ENCODE measurements at places on chromosomes 4 and X. TPM values are rescaled to one million over a fixed set of nuclear protein-coding genes. Genes with fewer than 3 reads are reported as not detected.

Gene TENT5D
- polyA plus RNA-seq: not detected

Gene USP26
- polyA plus RNA-seq: not detected

Gene IDH3G
- 107 TPM for polyA plus RNA-seq

Gene NUDT11
- polyA plus RNA-seq: 7.6 TPM

Gene USP17L11
- not detected for polyA plus RNA-seq

Gene HS6ST2
- 0.18 TPM for polyA plus RNA-seq

Gene SLC25A14
- polyA plus RNA-seq: 21.7 TPM

Gene CCNQ
- 44.5 TPM for polyA plus RNA-seq

Gene SERPINA7
- polyA plus RNA-seq: not detected

Gene PLXNB3
- polyA plus RNA-seq: 13.8 TPM

Gene FGG
- polyA plus RNA-seq: not detected

Gene SAT1
- polyA plus RNA-seq: 176 TPM

DNA sequence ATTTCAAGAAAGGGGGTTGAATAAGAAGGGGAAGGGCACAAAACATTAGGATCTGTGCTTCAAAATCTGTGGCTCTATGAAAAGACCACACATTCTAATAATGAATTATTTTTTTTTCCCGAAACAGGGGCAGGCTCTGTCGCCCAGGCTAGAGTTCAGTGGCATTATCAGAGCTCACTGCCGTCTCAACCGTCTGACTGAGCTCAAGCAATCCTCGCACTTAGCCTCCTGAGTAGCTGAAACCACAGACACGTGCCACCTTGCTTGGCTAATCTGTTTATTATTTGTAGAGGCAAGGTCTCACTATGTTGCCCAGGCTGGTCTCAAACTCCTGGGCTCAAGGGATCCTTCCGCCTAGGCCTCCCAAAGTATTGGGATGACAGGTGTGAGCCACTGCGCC, 33.4 kb downstream of the ACSL1 start:
- no peaks in the 10 kb centered on the region for H3K27me3 ChIP-seq
- peaks cover 1% of the 10 kb centered on the region for H3K36me3 ChIP-seq
- H3K4me3 ChIP-seq: no peak overlapping the region
- peaks cover 4% of the 10 kb centered on the region for H3K4me1 ChIP-seq

- H3K27me3 ChIP-seq: no peaks in the 10 kb centered on the region
- no peaks in the 10 kb centered on the region for H3K4me1 ChIP-seq
- no peak overlapping the region for H3K27ac ChIP-seq
- H3K36me3 ChIP-seq: no peaks in the 10 kb centered on the region
Observed at GRCh38 chr4:82124932-82125786, 248.6 kb downstream of the HNRNPD start.

GRCh38 chr4:1910643-1911042, 39.5 kb downstream of the NSD2 start:
- peak; percentile 61 for DNase-seq
- H3K4me3 ChIP-seq: no peak overlapping the region
- no peak overlapping the region for H3K27ac ChIP-seq
- H3K4me1 ChIP-seq: no peaks in the 10 kb centered on the region

DNA sequence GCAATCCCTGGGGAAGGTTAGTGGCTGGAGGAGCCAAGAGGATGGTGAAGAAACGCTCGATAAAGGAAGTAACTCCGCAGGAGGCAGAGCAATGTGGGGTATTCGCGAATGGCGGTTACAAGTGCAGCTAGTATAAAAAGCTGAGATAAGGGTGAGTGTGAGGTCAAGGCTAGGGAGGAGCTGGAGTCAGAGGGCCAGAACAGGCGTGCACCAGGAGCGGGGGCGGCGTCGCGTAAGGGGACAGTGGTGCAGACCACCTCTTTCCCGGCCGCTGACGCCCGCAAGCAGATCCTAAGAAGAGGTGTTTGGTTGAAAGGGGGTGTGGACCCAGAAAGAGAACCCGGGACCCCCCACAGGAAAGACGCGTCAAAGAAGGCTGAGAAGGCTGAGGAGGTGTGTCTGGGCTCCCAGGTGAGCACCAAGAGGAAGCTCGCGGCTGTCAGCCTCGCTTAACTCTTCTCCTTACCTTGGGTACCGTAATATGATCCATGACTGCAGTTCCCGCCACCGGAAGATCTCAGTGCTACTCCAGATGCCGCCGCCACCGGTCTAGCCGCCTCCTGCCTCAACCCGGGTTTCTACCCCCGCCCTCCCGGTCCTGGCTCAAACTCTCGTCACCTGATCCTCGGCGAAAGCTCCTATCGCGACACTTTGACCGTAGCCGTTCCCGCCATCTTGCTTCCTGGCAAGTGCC, at the start of gene MTMR8:
Gene MTMR8 (minus strand): TSS at position 579 of the 694 bp plus-strand sequence. CDS start 89 bp downstream, at position 490.
- no peak within 1 kb of the TSS for H3K27ac ChIP-seq
- H3K4me3 ChIP-seq: peak within 1 kb of the TSS; percentile 62
- H3K27me3 ChIP-seq: no peaks in the 10 kb centered on the region
- DNase-seq: peak; percentile 75

DNA sequence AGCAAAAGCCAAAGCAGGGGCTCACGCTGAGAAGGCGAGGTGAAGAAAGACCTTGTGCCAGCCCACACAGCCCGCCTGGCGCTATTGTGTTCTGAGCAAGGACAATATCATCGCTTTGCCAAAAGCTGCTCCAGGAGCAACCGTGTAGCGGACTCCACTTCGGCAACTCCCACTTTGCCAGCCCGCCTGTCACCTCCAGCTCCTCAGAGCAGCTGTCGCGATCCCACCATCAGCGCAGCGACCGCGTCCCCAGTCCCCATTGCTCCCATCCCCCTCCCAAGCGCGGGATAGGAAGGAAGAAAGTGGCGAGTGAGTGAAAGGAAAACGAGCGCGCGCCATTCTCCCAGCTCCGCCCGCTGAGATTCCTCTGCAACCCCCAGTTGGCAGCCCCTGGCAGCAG, 759 bp downstream of the ZC4H2 start:
- no peaks in the 10 kb centered on the region for H3K27me3 ChIP-seq
- peak; percentile 46 for DNase-seq
- H3K4me3 ChIP-seq: peak overlapping the region; percentile 58

GRCh38 chr4:130524057-130524456, 1428.1 kb downstream of the C4orf33 start:
- no peaks in the 10 kb centered on the region for H3K27me3 ChIP-seq
- no peaks in the 10 kb centered on the region for H3K4me1 ChIP-seq
- H3K27ac ChIP-seq: no peak overlapping the region

GRCh38 chr4:8303485-8304281, 34.1 kb downstream of the HTRA3 start:
- no peaks in the 10 kb centered on the region for H3K36me3 ChIP-seq
- no peaks in the 10 kb centered on the region for H3K27me3 ChIP-seq
- no peak for DNase-seq

DNA sequence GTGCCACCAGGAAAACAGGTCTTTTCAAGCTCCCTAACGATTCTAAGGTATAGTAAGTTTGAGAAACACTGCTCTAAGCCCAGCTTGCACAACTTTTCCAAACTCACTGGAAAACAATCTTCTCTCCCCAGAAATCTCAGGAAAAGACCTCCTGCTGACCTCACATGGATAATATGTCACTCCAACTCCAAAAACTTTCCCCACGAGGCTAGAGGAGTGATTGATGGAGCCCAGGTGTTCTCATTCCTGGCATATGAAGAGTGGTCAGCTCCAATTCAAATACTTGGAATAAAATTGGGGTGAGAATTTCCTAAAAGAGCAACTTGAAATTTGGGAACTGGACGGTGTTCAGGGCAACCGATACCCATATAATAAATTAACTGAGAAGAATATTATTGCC, 299.9 kb downstream of the PPP4R3C start:
- DNase-seq: no peak
- no peaks in the 10 kb centered on the region for H3K4me1 ChIP-seq
- H3K27ac ChIP-seq: no peak overlapping the region
- no peak overlapping the region for H3K4me3 ChIP-seq

GRCh38 chr4:170853422-170854021, 763.8 kb upstream of the AADAT start:
- H3K4me1 ChIP-seq: no peaks in the 10 kb centered on the region
- H3K36me3 ChIP-seq: no peaks in the 10 kb centered on the region
- no peak overlapping the region for H3K27ac ChIP-seq
- H3K27me3 ChIP-seq: no peaks in the 10 kb centered on the region
- peak; percentile 33 for DNase-seq
- no peak overlapping the region for H3K4me3 ChIP-seq

- DNase-seq: no peak
- no peak overlapping the region for H3K4me3 ChIP-seq
- no peaks in the 10 kb centered on the region for H3K27me3 ChIP-seq
- peak overlapping the region; percentile 77 for H3K27ac ChIP-seq
Observed at GRCh38 chr4:77010841-77011354, 61.3 kb downstream of the SEPTIN11 start.

DNA sequence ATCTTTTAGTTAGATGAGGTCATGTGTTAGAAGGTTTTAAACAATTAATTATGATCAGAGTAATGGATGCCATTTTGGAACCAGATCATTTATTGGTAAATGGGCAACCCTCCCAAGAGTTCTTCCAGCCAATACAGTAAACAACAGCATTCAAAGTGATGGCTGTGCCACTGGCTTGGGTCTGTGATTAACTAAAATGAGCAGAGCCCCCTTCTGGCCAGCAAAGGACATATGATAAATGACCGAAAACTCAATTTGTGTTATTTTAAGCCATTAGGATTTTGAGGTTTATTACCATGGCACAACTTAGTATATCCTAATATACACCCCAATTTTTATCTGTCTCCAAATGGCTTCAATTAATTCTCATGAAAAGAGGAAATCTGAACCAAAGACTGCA, 90.8 kb upstream of the NPFFR2 start:
- no peak overlapping the region for H3K27ac ChIP-seq
- H3K4me3 ChIP-seq: no peak overlapping the region
- DNase-seq: peak; percentile 17
- H3K36me3 ChIP-seq: no peaks in the 10 kb centered on the region
- H3K4me1 ChIP-seq: no peaks in the 10 kb centered on the region

- H3K27me3 ChIP-seq: no peaks in the 10 kb centered on the region
- no peaks in the 10 kb centered on the region for H3K36me3 ChIP-seq
- no peak for DNase-seq
- no peak overlapping the region for H3K4me3 ChIP-seq
- no peak overlapping the region for H3K27ac ChIP-seq
- H3K4me1 ChIP-seq: no peaks in the 10 kb centered on the region
Observed at GRCh38 chrX:11952176-11952720, 186.0 kb upstream of the FRMPD4 start.

GRCh38 chrX:3763111-3763510, 49.7 kb upstream of the PRKX start:
- H3K4me1 ChIP-seq: no peaks in the 10 kb centered on the region
- no peak overlapping the region for H3K4me3 ChIP-seq
- no peak for DNase-seq
- no peak overlapping the region for H3K27ac ChIP-seq
- H3K36me3 ChIP-seq: no peaks in the 10 kb centered on the region

- H3K27ac ChIP-seq: no peak overlapping the region
- H3K4me3 ChIP-seq: no peak overlapping the region
- no peaks in the 10 kb centered on the region for H3K27me3 ChIP-seq
- no peaks in the 10 kb centered on the region for H3K36me3 ChIP-seq
- no peaks in the 10 kb centered on the region for H3K4me1 ChIP-seq
Observed at GRCh38 chrX:133813971-133814370, 171.4 kb downstream of the GPC3 start.

GRCh38 chr4:174739576-174739975, 89.5 kb downstream of the GLRA3 start:
- H3K4me1 ChIP-seq: no peaks in the 10 kb centered on the region
- H3K27me3 ChIP-seq: no peaks in the 10 kb centered on the region
- no peak overlapping the region for H3K4me3 ChIP-seq
- no peaks in the 10 kb centered on the region for H3K36me3 ChIP-seq

GRCh38 chr4:119664168-119664907, 35.7 kb upstream of the PDE5A start:
- H3K27ac ChIP-seq: no peak overlapping the region
- H3K4me1 ChIP-seq: peaks cover 4% of the 10 kb centered on the region
- DNase-seq: no peak
- H3K4me3 ChIP-seq: no peak overlapping the region

GRCh38 chr4:164779080-164779479, 25.1 kb downstream of the SMIM31 start:
- H3K27ac ChIP-seq: no peak overlapping the region
- no peak for DNase-seq
- peaks cover 9% of the 10 kb centered on the region for H3K27me3 ChIP-seq
- H3K4me1 ChIP-seq: no peaks in the 10 kb centered on the region
- H3K36me3 ChIP-seq: no peaks in the 10 kb centered on the region

- H3K27me3 ChIP-seq: peaks cover 9% of the 10 kb centered on the region
- peak; percentile 89 for DNase-seq
- peaks cover 3% of the 10 kb centered on the region for H3K36me3 ChIP-seq
- peak within 1 kb of the TSS; percentile 51 for H3K27ac ChIP-seq
- peak within 1 kb of the TSS; percentile 67 for H3K4me3 ChIP-seq
Observed at GRCh38 chrX:47650164-47651042, at the start of gene ELK1. TSS of gene ELK1 (minus strand) at chrX:47650563. CDS start at chrX:47641441, 9,122 bp downstream.

DNA sequence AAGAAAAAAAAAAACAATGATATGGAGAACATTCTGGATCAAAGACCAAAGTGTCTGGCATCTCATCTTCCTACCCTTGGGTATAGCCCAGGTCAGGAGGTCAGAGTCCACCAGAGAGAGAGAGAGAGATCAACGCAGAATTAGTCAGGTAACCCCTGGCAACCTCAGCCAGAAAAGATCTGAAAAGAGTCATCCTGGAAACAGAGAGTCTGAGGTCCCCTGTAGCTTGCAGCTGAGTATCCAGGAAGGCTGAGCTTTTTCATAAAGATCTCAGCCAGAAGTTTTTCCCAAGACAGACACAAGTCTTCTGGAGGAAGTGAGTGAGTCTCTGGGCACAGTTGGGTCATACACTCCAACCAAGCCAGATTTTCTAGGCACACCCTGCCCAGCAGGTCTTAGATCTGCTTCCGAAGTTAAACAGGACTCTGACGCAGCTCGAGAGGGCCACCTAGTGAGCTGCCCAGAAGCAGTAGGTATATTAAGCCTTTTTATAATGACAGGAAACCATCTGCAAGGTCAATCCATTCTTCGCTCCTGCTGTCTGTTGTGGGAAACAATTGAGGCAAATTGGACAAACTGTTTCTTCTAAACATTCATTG, 35.7 kb downstream of the ACE2 start:
- no peak overlapping the region for H3K27ac ChIP-seq
- H3K36me3 ChIP-seq: no peaks in the 10 kb centered on the region
- no peak overlapping the region for H3K4me3 ChIP-seq

- H3K4me3 ChIP-seq: no peak overlapping the region
- peaks cover 55% of the 10 kb centered on the region for H3K4me1 ChIP-seq
- no peaks in the 10 kb centered on the region for H3K27me3 ChIP-seq
Observed at GRCh38 chr4:38668203-38668971, 4.4 kb downstream of the KLF3 start.

DNA sequence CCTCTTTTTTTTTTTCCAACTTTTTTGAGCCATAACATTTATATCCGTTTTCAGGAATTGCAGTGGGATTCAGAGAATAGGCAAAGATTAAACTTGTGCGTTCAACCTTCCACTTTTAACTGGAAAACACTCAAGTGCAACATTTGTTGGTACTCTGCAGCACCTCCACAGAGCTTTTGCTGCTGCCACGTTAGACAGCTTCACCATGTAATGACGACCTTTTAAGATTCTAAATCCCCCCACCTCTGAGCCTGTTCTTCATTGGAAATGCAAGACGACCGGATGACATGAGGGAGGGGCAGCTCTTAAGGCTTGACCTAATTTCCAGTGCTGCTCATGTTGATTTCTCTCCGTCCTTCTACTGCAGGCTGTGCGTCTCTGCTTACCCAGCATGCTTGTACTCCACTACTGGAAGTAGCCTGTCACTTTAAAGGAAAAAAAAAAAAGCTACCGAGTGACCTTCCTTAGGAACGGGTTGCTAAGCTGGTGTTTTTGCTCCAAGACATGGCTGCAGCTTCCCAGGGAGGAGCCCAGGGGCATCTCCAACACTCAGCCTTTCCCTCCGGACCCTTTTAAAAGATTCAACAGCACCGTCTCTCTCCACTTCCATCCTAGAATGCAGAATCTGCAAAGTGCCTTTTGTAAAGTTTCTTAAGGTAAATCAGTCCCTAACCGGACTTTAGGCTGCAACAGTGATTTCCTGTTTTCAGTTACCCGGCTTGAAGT, at the start of gene CC2D2A:
Gene CC2D2A (plus strand): TSS at position 481 of the 726 bp plus-strand sequence. CDS start 6,051 bp downstream, outside the sequence.
- no peaks in the 10 kb centered on the region for H3K27me3 ChIP-seq
- peak; percentile 42 for DNase-seq
- H3K36me3 ChIP-seq: no peaks in the 10 kb centered on the region
- peak within 1 kb of the TSS; percentile 76 for H3K27ac ChIP-seq
- no peaks in the 10 kb centered on the region for H3K4me1 ChIP-seq
- H3K4me3 ChIP-seq: peak within 1 kb of the TSS; percentile 82

Data from SK-N-SH (cell line).